Erythroblast (primary cell): ENCODE measurements at places on chromosomes 2 and 18.
A peak's percentile ranks its signal among the peaks of the same experiment; 100 is the strongest.

GRCh38 chr2:237870754-237871651 lies 11.6 kb downstream of the RAMP1 start:
- DNase-seq = no peak

DNA sequence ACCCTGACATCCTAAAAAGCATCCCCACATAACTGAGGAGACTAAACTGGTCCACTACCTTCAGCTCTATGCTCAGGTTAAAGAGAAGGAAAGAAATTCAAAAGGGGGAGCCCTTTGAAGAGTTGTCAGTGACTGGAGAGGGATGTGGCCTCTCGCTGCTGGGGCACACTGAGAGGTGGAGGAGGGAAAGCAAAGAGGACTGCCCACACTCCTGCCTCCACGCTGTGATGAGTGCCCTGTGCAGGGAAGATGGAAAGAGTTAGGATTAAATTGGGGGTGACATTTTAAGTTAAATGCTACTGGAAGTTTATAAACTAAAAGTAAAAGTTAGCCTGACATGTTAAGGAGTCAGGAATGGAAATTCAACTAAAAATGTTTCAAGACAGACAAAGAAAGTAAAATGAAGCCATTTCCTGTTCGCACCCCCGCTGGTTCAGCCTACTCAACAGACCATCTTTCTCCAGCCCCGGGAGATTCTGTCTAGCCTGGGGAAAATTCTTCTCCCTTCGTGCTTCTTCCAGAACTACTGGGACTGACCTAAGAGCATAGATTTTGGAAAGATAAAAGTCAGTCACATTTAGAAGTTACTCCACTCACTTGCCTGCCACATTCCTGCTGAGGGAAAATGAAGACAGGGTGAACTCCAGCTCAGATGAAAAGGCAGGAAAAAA lies 17.8 kb upstream of the INO80C start:
- DNase-seq = no peak

GRCh38 chr2:200125444-200126284 lies 170.3 kb downstream of the MAIP1 start:
- DNase-seq = peak; percentile 5

- DNase-seq = no peak
These were observed 18.1 kb upstream of the SNTG2 start for GRCh38 chr2:932320-933115.

GRCh38 chr18:9731380-9731779 lies 23.3 kb downstream of the RAB31 start:
- no peak for DNase-seq

DNA sequence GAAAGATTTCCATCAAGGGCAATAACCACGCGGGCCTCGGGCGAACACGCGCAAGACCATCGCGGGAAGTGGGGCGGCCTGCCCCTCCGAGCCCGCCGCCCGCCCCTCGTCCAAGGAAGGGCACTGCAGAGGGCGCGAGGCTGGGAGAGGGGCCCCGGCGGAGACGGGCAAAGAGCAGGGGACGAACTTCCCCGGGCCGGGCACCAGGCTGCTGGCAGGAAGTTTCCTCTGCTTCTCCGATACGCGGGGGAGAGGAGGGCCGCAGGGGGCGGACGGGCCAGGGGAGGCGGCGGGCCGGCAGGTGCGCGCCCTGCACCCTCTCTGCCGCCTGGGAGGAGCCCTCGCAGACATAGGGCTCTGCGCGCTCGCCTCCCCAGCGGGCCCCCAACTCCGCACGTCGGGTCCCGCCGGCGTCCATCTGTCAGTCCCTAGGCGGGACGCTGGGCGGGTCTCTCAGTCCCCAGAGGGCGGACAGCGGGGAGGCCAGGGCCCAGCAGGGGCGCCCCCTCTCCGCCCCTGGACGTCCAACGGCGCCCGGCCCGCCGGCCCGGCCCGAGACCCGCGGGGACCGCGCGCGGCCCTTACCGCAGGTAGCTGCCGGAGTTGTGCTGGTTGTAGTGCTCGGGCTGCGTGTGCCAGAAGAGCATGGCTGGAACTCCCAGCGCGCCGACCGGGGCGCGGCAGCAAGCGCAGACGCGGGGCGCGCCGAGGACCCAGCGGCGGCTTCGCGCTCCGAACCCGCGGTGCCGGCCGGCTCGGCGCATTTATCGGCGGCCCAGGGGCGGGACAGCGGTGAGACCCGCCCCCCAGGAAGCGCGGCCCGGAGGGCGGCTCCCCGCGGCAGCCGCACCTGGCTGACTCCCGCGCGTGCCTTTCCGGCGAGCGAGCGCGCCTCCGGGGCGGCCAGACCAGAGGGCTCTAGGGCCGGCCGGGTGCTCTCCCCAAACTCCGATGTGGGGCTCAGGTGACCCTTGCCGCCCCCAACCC lies at the start of gene TFCP2L1:
Gene TFCP2L1 (minus strand): TSS at position 740 of the 987 bp plus-strand sequence. CDS start 93 bp downstream, at position 647.
- DNase-seq = peak; percentile 24

- DNase-seq = peak; percentile 93
These were observed 110.3 kb downstream of the RNF152 start for GRCh38 chr18:61782545-61782944.

DNA sequence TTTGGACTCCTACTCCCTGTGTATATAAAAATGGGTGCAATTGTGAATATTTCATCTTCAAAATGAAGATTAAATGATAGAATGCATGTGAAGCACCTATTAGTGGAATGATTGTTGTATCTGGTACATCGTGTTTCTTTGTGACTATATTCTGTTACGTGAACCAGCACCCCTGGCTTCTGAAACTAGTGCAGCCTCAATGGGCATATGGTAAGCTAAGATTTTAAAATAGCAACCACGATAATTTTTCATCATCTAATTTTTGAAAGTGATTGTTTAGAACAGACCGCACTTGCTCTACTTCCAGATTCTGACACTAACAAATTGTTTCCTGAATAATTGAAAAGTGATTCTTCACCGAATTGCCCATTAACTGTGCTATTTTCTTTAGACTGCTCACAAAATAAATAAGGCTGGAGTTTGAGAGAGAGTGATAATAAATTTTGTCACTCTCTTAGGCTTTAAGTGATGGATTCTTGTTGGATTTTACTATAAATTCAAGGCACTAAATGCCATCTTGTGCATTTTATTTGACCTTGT lies 806.1 kb upstream of the LRATD1 start:
- no peak for DNase-seq

DNA sequence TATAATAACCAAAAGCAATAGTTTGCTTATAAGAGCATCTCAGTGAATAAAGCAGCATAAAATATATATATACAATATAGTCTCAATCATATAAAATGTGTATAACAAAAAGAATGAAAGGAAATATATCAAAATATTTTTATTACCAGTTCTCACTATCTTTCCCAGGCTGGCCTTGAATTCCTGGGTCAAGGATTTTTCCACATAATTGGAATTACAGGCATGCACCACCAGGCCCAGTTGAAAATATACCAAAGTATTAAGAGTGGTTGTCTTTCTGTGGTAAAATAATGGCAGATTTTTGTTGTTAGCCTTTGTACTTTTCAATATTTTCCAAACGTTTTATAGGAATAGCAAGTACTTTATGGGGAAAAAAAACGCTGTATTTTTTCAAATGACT lies 8.6 kb upstream of the TLK1 start:
- no peak for DNase-seq

- peak; percentile 79 for DNase-seq
These were observed 43.1 kb downstream of the MAP3K19 start for GRCh38 chr2:135004005-135004746.

GRCh38 chr2:61253136-61253535 lies 91.1 kb downstream of the C2orf74 start:
- DNase-seq = no peak

GRCh38 chr2:16650287-16651249 lies 15.1 kb downstream of the CYRIA start:
- peak; percentile 38 for DNase-seq

GRCh38 chr2:9331704-9332103 lies 91.6 kb downstream of the ITGB1BP1 start:
- peak; percentile 46 for DNase-seq

DNA sequence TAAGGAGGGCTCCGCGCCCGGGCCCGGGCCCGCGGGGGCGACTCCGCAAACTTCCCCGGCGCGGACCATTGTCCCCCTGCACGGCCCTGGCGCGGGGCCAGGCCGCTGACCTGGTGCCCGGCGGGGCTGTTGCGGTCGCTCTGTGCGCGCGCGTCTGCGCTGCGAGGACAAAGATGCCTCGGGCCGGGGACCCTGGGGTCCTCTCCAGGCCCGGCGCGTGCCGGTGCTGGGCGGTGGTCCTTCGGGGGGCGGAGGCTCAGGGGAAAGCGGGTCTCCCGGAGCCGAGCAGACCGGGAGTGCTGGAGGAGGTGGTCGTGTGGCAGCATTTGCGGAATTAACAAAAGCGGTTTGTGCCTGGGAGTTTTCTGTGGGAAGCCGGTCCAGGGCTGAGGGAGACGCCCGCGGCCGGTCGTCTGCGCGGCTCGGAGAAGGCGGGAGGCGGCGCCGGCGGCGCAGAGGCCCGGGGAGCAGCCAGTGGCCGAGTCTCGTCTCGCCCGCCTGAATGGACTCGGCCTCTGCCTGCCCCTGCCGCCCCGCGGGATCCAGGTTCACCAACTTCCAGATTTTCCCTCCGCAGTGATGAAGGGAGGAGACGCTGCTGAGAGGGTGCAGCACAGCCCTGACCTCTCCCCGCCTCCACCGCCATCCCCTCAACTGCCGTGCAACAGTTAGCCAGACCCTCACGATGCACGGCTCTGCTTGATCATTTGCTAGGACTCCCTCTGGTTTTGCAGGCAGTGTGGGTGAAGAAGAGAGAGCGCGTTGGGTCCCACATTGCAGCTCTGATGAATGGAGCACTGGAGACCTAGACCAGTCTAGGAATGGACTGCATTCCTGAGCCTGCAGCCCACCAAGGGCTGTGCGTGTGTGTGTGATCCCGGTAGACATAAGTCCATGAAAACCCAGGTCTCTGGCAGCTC lies 705 bp downstream of the EFR3B start:
- peak; percentile 43 for DNase-seq

DNA sequence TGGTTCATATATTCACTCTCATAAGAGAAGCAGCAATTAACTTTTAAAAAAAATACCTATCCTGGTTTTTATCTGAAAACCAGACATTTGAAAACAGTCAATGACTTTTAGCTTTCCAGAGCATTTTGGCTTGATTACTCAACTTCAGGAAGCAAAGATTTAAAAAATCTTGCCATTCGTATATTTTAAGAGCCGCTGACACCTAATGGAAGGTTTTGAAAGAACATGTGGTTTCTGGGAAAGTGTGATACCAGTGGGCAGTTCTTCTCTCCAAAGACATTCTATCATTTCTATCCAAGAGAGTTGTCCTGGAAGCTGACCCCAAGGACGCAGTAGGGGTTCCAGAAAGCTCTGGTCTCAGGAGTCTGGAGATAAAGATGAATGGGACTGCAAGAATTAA lies 234.7 kb downstream of the TTC32 start:
- DNase-seq = no peak

DNA sequence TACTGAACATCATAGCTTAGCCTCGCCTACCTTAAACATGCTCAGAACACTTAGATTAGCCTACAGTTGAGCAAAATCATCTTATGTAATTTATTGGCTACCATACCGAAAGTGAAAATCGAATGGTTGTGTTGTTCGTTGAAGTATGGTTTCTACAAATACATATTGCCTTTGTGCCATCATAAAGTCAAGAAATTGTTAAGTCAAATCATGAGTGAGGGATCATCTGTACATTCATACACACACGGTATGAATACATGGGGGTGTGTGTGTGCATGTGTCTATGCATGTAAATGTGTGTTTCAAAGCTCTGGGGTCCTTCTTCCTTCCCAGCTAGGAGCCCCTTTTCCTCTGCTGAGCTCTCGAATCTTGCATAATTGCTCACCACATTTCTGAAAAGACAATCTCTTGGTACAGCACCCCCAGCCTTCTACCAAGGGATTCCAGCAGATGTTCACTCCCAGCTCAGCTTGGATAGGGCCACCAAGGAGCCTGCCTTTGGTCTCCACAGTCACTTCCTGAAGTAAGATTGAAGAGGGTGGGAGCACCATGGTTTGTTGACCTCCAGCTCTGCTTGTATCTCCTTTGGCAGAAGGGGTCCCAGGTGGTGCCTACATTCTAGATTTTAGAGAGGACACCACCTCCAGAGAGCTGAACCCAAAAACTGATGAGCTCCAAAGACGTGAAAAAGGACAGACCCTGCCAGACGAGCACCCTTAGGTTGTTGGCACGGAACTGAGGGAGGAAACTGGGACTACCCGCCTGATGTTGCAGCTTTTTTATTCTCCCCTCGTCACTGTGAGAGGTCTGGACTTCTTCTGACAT lies 33.2 kb upstream of the CYP1B1 start:
- no peak for DNase-seq

DNA sequence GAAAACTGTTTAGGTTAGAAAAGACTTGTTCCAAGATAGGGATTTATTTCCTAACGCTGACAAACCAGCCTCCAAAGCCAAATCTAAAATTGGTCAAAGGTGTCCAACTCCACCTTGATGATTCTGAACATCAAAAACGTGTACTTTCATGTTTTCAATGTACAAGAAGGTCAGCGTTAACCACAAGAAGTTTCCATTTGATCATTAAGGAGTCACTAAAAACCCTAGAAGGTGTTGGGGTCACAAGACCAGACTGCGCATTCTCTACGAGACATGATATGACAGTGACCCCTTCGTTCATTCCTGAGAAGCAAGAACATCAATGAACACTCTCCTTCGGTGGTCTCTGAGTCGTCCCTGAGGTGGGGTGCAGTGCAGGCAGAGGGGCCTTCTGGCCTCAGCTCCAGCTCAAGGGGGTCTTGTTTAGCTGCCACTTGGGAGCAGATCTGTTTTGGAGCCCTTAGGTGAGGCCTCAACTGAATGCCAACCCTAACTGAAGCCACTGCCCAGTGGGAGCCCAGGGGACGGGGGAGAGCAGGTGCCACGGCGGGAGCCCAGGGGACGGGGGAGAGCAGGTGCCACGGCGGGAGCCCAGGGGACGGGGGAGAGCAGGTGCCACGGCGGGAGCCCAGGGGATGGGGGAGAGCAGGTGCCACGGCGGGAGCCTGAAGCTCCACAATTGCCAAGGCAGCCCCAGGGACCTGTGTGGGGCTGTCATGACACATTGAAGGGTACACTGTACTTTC lies 55.2 kb downstream of the PARD6G start:
- DNase-seq = no peak

GRCh38 chr2:10481055-10481665 lies 33.0 kb upstream of the ODC1 start:
- DNase-seq = no peak

DNA sequence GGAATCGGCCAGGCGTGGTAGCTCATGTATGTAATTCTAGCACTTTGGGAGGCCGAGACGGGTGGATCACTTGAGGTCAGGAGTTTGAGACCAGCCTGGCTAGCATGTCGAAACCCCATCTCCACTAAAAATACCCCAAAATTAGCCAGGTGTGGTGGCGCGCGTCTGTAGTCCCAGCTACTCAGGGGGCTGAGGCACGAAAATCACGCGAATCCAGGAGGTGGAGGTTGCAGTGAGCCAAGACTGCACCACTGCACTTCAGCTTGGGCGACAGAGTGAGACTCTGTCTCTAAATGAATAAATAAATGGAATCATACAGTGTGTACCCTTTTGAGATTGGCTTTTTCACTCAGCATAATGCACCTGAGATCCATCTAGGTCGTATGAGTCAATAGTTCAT lies 19.4 kb upstream of the TTC39C start:
- no peak for DNase-seq

DNA sequence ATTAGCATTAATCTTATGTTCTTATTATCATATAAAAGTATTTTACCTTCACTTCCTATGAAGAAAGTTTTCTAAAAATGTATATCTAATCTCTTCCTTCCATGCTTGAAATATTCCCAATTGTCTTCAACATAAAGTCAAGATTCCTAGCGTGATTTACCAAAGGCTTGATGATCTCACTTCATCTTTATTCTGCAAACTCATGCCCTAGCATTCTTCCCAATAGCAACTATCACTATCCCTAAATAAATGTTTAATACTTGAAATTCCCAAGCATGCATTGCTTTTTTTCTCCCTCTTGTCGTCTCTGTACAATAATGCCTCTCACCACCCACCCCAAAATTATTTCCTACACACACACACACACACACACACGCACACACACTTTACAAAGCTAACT lies 125.8 kb downstream of the VWC2L start:
- DNase-seq = no peak
